ENCODE measurements at places on chromosomes 11 and 22. TPM values are rescaled to one million over a fixed set of nuclear protein-coding genes. Genes with fewer than 3 reads are reported as not detected.

GRCh38 chr11:117238221-117238620 is 5.8 kb downstream of the RNF214 start:
- DNase-seq = no peak
- no peaks in the 10 kb centered on the region for H3K27me3 ChIP-seq
- H3K36me3 ChIP-seq = peaks cover 19% of the 10 kb centered on the region
- H3K4me1 ChIP-seq = no peaks in the 10 kb centered on the region
- H3K27ac ChIP-seq = no peak overlapping the region

DNA sequence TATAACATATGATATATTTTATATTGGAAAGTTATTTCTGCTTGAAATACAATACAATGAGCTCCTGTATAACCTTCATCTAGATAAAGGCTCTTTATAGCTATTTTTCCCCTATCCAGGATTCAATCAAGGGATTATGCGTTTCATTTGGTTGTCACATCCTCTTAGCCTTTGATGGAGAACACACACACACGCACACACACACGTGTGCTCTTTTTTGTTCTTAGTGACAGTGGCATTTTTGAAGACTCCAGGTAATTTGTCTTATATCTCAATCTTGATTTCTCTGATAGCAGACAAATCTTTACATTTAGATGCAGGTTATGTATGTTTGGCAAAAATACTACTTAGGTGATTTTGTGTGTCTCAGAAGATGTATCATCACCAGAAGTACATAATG is 144.2 kb upstream of the CEP126 start:
- H3K4me3 ChIP-seq = no peak overlapping the region
- DNase-seq = no peak
- H3K36me3 ChIP-seq = no peaks in the 10 kb centered on the region
- no peaks in the 10 kb centered on the region for H3K27me3 ChIP-seq
- no peaks in the 10 kb centered on the region for H3K4me1 ChIP-seq

- DNase-seq = no peak
- H3K27me3 ChIP-seq = no peaks in the 10 kb centered on the region
- peak overlapping the region; percentile 6 for H3K27ac ChIP-seq
- no peak overlapping the region for H3K4me3 ChIP-seq
Observed at GRCh38 chr11:77801477-77801876, 19.0 kb downstream of the RSF1 start.

- no peak for DNase-seq
- no peak overlapping the region for H3K27ac ChIP-seq
- H3K4me3 ChIP-seq = no peak overlapping the region
- H3K4me1 ChIP-seq = no peaks in the 10 kb centered on the region
Observed at GRCh38 chr22:43537019-43537585, 125.3 kb downstream of the MPPED1 start.

Gene MS4A4A
- total RNA-seq = not detected

Data from GM23338 (cell line).